Inflammatory macrophage treated with lipopolysaccharide for 1 hour (primary cell): ENCODE measurements at places on chromosomes 5 and 9.

GRCh38 chr9:96006296-96006879 is 130.9 kb downstream of the ERCC6L2 start:
- no peak for DNase-seq

DNA sequence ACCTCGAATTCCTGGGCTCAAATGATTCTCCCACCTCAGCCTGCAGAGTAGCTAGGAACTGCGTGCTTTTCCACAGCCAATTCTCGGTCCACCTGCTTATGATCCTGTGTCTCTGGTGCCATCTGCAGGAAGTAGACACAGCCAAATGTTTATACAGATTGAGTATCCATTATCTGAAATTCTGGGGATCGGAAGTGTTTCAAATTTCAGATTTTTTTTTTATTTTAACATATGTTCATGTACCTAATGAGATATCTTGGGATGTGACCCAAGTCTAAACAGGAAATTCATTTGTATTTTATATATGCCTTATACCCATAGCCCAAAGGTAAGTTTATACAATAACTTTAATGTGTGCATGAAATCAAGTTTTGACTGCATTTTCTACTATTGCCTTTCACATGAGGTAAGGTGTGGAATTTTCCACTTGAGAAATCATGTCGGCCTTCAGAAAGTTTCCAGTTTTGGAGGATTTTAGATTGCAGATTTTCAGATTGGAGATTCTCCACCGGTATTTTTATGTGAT is 89.5 kb downstream of the ESM1 start:
- peak; percentile 25 for DNase-seq

- no peak for DNase-seq
These were observed 38.5 kb upstream of the ANKRD31 start for GRCh38 chr5:75275147-75275546.

- no peak for DNase-seq
These were observed 25.2 kb downstream of the RALGPS1 start for GRCh38 chr9:126939821-126940221.

DNA sequence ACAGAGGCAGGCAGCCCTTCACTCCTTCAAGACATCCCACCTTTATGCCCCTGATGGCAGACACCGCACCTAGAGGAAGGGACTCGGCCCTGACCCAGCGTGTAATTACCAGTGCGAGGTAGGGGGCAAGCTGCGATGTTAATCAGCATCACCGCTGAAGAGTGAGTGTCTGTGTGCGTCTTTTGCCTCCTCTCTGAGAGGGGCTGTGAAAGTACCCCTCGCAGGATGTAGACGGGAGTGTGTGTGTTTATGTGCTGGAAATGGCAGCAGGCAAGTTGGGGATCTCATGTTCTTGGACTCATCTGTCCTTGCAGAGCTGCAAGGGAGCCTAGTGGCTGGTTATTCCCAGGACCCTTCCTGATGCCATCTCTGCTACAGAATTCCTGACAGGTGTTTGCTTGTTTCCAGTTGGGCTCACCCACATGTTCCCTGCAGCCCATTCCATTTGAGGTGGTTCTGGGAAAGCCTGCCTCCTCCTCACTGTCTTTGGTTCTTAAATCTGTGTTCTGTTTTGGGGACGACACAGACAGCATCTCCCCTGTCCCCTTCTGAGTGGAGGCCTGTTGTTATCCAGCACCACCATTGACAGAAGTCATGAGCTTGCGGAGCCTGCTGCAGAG is 70.5 kb downstream of the ZNF618 start:
- no peak for DNase-seq

GRCh38 chr5:161183559-161183958 is 331.5 kb upstream of the ATP10B start:
- no peak for DNase-seq

DNA sequence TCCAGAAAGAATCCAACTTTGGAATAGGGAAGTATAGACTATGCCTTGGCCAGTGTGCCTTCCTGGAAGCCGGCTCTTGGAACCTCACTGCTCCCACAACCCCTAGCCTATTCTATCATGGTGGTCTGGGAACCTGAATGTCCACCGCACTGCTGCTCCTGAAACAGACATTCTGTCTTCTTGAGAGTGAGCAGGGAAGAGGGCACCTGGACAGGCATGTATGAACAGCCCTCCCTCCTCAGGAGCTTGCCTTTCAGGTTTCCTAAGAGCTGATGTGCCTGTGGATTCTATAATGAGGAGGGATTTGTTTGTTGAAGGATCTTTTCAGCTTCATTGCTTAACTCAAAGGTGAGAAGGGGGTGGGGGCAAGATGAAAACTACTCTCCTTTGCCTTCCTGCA is 55.1 kb upstream of the XPA start:
- DNase-seq: no peak

- DNase-seq: no peak
These were observed 156.4 kb upstream of the SMIM23 start for GRCh38 chr5:171629221-171629620.

GRCh38 chr9:16461851-16462250 is 408.6 kb downstream of the BNC2 start:
- no peak for DNase-seq

GRCh38 chr5:1944408-1944807 is 61.7 kb upstream of the IRX4 start:
- no peak for DNase-seq

DNA sequence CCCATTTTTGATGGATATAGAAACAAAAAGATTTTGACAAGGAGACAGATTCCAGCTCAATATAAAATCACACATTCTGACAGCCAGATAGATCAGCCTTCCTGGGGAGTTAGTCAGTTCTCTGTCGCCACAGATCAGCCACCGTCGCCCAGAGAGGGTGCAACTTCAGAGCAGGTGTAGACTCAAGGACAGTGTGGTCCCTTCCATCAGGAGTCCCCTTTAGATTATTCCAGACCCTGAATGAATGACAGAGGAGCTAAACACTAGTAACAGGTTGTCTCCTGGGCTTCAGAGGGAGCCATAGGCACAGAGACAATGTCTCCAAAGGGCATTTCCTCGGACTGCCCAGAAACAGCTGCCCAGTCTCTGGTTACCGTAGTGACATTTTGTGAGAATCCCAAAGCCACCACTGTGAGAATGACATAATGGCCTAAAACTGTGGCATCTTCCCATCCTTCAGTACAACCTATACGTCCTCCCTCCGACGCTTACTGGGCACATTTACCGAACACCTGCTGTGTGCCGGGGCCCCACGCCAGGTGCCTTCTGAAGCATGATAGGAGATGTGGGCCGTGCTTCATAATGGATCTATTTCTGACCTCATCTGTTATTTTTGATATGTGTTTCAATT is 47.4 kb upstream of the SLC2A8 start:
- DNase-seq: no peak

DNA sequence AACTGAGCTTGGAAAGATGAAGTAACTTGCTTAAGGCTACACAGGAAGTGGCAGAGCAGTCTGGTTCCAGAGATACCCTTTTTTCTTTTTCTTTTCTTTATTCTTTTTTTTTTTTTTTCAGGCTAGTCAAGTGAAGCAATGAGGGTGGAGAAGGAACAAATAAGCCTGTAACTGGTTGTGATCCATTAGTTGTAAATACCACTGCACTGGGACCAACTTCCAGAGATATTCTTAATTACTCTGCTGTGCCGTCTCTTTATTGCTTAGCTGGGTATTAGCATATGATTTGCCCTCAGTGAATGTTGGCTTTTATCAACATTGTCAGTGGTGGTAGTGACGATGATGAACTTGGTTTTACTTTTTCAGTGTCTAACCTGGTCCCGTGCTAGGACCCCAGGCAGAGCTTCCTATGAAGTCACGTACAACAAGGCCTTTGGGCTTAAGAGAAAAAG is 26.7 kb downstream of the LNPEP start:
- no peak for DNase-seq

DNA sequence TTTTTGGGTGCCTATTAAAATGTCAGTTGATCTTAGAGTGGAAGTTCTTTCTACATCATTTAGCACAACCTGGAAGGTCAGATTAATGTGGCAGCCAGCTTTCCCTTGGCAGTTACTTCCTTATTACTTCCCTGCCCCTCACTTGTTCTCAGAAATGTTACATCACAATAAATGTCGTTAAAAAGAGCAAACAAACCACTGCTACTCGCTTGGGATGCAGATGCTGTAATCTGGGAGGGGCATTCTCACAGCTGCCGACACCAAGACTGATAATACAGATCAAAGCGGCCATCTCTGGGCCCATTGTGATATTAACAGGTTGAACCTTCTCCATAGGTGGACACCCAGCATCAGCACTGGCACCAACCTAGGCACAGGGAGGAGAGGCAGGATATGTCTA is 29.3 kb downstream of the PLAC8L1 start:
- peak; percentile 40 for DNase-seq

DNA sequence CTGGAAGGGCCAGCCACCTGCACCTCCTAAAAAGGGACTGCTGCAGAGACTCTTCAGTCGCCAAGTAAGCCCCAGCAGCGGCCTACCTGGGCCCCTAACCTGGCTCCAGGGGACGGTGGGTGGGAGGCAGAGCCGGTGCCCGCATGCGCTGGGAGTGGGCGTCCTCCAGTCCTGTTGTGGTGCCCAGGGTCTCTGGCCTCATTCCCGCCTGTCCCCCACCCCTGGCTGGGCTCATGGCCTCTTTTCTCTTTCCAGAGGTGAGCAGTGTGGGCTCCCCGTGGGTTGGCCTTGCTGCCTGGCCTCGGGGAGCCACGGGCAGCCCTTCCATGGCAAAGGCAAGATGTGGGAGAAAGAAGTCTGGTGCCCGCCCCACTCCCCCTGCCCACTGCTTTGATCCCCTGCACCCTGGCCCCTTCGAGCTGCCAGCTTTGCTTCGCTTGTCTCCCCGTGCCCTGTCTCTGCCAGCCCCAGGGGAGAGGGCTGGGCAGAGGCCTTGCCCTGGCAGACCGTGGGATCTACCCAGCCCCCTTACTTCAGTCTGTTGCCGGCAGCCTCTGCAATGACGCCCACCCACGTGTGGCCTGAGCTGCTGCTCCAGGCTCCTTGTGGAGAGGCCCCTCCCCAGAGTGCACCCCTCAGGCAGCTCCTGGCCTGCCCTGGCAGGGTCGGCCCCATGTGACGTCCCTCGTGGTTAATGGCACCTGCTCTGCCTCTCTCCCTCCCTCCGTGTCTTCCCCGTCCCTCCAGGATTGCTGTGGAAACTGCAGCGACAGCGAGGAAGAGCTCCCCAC is 5.4 kb upstream of the PRR7 start:
- no peak for DNase-seq

DNA sequence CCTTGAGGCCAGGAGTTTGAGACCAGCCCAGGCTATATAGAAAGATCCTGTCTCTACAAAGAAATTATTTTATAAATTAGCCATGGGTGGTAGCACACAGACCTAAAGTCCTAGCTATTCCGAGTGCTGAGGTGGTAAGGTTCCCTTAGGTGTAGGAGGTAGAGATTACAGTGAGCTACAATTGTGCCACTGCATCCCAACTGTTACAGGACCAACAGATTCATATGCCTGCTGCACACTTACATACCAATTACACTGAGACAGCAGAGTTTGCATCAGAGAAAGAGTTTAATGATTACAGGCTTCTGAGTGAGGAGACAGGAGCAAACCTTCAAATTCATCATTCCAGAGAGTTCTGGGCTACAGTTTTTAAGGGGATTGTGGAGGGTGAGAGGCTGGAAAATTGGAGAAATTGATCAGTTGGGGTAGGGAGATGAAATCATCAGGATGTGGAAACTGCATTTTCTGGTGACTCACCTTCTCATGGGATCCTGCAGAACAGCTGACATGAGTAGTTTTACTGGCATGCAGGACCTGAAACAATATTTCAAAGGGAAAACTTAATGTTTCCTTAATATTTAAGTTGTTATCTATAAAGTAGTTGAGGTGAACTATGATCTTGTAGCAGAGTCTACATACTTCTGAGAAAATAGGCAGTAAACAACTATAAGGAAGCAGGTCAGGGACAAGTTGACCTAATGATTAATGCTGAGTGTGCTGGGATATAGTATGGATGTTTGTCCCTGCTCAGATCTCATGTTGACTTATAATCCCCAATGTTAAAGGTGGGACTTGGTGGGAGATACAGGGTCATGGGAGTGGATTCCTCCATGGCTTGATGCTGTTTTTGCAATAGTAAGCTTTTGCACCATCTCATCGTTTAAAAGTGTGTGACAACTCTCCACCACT is 54.7 kb downstream of the ANXA2R start:
- DNase-seq: peak; percentile 58

GRCh38 chr5:77937015-77937908 is 161.1 kb upstream of the TBCA start:
- peak; percentile 49 for DNase-seq

DNA sequence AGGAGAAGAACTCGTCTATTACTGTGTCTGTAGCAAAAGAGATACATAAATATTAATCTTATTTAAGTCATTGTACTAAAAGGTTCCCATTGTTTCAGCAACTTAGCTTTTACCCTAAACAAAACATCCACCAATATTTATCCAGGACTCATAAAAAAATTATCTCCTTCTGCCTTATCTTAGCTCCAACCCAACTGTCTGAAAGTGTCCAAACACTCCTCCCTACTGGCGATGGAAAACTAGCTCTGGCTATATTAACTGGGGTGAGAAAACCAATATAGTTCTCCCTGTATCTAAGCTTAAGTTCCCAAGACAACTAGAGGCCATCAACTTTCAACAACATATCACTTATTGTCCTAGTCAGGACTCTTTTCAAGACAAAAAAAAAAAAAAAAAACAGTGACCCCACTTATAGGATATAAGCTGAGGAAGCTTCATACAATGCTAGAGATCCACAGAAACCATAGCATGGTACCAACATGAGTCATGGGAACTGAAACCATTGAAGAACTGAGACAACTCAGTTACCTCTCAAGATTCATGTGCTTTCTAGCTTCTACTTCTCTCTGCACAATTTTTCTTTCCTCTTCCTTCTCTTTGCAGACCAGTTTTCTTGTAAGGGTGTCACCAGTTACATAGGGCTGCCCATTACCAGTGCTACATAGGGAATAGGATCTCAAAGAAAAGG is 150.7 kb upstream of the RASA1 start:
- no peak for DNase-seq

DNA sequence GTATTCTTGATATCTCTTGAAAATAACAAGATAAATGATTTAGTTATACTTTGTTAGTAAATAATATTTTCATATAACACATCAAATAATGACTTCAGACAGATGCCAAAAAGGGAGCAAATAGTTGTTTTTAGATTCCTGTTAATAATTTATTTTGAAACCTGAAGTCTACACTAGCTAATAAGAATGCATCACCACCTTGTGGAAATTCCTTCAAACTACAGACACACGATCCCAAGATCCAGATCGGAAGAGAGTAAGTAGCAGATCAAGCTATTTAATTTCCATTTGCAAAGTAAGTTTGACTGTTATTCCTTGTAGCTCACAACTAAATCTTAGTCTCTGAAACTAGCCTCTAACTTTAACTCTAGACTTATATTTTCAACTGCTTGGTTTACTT is 35.5 kb upstream of the ISL1 start:
- no peak for DNase-seq
